ENCODE measurements at places on chromosomes 16 and 17.

- no peak for DNase-seq
Observed at GRCh38 chr16:56701534-56701933, 19.3 kb downstream of the MT1X start.

- no peak for DNase-seq
Observed at GRCh38 chr16:22346483-22346882, 27.9 kb downstream of the CDR2 start.

DNA sequence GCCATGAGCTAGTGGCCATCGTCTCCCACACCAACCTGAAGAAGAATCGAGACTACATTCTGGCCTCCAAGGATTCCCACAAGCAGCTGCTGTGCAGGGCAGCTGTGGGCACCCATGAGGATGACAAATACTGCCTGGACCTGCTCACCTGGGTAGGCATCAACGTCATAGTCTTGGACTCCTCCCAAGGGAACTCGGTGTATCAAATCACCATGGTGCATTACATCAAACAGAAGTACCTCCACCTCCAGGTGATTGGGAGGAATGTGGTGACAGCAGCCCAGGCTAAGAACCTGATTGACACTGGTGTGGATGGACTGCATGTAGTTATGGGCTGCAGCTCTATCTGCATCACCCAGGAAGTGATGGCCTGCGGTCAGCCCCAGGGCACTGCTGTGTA, 70.2 kb downstream of the GRIN2A start:
- no peak for DNase-seq

DNA sequence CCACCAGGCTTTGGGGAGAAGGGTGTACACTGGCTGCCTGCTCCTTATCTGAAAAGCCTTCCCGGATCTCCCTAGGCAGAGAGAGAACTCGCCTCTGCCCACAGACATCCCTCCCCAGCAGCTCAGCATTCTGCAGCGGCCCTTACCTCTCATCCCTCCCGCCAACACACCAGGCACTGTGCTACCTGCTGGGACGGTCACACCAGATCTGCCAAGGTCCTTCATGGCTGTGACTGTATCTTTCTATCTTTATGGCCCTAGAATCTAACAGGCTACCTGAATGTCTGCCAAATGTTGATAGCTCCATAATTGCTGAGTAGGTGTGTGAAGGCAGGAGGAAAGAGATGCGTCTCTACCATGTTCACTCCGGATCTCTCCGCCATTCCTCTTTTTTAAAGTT, 7.9 kb downstream of the TSNAXIP1 start:
- no peak for DNase-seq

DNA sequence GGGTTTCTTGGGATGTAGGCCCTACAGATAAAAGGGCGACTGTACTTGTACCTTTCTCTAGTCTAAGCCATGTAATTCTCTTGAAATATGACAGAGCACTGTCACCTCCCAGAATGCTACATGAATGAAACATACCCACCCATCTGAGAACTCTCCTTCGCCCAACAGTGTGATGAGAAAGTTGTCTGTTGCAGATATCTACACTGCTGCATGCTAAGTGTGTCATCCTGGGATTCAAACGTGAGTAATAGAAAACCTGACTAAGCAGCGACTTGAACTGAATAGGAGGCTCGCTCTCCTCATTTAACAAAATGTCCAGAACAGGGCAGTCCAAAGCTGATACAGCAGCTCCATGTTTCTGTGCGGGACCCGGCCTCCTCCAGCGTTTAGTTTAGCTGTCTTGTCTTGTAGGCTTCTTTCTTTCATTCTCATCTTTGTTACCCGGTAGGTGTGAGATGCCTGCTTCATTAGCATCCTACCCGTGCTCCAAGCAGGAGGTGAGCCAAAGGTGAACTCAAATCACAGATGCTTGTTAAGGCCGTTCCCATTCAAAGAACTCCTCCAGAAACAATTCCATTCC, 211.9 kb downstream of the PRKCA start:
- DNase-seq, result no peak

DNA sequence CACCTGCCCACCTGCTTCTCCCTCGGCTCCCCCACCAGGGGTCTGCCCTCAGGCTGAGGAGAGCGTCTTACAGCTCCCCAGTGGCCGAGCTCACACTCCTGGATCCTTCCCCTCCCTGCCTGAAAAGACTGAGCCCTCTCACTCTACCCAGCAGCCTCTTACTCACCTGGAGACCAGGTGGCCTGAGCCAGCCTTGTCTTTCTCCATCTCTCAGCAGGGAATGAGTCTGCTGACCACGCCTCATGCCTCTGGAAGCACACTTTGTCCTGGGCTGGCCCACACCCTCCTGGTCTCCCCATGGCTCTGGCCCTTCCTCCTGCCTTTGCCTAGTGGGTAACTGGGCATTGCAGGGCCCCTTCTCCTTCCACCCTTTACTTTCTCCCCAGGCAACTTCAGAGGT, 177.2 kb downstream of the ENGASE start:
- no peak for DNase-seq

DNA sequence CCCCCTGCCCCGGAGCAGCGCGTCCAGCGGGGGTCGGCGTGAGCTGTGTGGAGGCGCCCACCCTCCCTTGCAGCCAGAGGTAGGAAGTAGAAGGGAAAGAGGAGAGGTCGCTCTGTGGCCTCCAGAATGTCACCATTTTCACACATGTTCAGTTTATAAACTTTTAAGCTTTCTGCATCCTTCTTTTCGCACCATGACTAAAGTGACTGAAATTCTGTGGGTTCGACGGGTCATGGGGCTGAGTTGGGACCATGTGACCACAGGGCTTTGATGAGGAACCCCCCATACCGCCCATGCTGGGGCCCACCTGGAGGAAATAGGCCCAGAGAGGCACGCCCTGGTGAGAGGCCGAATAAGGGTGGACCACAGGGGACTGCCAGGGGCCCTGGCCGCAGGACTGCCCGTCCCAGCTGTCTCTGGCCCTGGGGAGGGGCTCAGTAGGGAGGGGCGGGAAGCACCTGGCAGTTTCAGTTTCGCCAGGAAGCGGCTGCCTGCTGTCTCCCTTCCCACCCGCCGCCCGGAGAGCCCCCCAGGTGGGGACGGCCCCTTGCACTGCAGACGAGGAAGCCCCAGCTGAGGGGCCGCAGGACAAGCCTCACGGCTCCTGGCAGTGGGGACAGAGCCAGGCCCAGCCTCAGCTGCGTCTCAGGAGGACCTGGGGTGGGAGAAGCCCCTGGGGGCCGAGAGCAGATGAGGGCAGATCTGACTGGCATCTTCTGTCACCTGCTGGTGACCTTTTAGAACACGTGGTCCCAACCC, 9.0 kb downstream of the CBFA2T3 start:
- no peak for DNase-seq

- DNase-seq, result no peak
Observed at GRCh38 chr17:81000631-81001357, 9.2 kb downstream of the CHMP6 start.
